GM13977 (cell line): ENCODE measurements at places on chromosomes 11 and 22.

DNA sequence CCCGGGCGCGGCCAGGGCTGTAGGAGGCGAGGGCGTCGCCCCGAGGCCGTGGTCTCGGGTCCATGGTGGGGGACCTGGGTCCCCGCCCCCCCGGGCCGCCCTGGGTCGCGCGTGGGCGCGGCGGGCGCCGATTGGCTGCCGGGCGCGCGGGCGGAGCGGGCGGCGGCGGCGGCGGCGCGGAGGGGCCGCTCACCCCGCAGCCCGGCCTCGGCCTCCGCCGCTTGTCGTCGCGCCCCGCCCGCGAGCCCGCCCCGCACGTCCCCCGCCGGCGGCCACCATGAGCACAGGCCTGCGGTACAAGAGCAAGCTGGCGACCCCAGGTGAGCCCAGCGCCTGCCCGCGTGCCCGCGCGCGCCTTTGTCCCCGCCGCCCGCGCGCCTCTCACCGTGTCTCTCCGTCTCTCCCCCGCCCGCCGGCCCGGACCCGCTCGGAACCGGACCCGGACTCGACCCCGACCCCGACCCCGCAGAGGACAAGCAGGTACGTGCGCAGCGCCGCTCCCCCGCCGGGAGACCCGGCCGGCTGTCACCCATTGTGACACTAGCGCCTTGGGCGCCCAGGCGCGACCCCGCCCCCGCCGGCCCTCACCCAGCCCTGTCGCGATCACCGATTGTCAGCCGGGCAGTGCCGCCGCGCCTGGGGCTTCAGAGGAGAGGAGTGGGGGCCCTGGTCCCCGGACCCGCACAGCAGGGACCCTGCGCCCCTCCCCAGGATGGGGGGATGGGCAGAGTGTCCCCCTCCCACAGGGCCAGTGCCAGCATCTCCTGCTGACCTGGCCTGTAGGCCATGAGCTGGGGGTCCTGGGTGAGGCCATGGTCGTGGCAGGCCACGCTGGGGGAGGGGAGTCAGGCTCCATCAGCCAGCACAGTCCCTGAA lies at the start of gene SEPTIN5:
Gene SEPTIN5 (plus strand): TSS at position 192 of the 876 bp plus-strand sequence. CDS start 86 bp downstream, at position 278.
- no peak for DNase-seq

DNA sequence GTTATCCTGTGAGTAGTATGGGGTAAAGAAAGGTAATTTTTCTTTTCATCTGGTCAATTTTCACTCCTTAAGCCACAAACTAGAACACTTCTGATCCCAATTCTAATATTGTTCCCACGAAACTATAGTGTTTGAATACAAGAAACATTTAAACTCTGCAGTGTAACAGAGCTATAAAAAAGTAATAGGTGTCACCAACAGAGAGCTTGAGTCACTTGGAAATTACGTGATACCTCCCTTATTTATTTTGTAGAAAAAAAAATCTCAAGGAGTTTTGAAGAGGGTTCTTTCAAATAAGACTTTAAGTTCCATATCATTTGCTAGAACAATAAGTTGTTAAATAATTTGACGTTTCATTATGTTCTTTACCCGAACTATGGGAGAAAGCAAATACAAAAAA lies 959.4 kb downstream of the JRKL start:
- no peak for DNase-seq

DNA sequence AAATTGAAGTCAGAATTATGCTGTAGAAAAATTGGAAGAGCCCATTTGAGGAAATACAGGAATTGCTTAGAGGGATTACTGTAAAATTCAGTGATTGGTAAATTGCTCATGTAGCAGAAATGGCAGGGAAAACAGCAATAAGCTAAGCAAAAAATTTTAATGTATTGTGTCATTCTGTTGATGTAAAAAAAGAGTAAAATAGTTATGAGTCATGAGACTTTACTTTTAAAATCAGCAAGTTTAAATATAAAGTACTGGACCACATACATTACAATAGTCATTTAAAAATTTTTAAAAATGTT lies 10.4 kb downstream of the PDHX start:
- DNase-seq, result no peak

DNA sequence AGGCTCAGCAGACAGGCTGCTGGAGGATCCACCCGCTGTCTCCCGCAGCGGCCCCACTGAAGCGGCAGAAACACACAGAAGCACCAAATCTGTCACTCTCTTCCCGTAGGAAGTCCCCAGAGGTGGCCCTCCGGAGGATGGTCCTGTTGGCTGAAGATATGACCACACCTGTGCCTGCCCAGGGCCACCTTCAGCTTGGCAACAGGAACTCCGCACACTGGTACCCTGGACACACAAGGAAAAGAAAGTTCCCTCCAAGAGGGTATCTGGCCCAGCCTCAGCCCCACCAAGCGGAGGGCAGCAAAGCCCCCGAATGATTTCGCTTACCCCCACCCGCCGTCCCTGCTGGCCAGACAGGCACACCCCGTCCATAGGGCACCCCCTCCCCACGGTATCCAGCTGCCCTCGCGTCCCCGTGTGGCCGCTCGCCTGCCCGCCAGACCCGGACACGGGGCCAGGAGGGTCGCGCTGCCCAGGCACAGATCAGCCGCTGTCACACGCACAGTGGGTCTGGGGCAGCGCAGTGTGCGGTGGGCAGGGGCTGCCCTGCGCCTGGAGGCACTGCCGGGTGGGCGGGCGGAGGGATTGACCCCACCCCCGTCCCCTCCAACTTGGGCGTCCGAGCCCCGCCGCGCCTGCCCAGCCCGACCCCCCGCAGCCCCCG lies 7.0 kb downstream of the RASSF7 start:
- no peak for DNase-seq

DNA sequence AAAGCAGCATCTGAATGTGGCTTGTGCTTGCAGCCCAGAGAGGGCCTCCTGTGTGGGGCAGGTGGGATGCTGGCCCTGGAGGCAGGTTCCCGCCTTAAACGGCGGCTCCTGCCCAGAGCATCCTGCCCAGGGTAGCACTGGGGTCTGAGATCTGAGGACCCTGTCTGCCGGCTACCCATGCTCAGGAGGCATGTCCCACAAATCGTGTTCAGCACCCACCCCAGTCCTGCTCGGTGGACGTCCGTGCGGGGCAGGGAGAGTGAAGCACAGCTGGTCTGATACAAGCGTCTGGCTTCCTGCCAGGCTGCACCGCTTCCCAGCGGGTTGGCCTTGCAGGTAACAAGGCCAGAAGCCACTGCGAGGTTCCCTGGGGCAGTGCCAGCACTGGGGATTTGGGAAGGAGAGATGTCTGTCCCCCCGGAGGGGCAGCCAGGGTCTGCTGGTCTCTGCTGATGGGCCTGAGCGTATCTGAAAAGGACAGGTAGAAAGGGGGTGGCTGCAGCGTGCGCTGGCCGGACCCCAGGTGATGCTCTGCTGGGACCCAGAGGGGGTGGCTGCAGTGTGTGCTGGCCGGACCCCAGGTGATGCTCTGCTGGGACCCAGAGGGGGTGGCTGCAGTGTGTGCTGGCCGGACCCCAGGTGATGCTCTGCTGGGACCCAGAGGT lies 3.6 kb downstream of the TRABD start:
- DNase-seq, result no peak

DNA sequence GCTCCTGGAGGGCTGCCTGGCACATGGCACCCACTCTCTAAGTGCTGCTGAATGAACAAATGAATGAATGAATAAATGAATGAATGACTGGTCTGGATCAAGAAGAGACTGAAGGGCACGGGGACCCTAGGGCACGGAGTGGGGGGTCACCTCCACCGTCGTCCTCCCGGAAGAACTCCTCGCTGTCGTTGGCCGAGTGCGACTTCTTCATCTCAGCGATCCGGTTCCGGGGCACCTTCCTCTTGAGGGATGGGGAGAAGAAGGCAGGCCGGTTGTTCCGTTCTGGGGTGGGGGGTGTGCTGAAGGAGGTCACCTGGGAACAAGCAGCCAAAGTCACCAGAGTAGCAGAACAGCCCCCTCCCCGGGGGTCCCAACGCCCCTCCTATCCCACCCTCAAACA lies 36.0 kb downstream of the NUP50 start:
- DNase-seq, result no peak

DNA sequence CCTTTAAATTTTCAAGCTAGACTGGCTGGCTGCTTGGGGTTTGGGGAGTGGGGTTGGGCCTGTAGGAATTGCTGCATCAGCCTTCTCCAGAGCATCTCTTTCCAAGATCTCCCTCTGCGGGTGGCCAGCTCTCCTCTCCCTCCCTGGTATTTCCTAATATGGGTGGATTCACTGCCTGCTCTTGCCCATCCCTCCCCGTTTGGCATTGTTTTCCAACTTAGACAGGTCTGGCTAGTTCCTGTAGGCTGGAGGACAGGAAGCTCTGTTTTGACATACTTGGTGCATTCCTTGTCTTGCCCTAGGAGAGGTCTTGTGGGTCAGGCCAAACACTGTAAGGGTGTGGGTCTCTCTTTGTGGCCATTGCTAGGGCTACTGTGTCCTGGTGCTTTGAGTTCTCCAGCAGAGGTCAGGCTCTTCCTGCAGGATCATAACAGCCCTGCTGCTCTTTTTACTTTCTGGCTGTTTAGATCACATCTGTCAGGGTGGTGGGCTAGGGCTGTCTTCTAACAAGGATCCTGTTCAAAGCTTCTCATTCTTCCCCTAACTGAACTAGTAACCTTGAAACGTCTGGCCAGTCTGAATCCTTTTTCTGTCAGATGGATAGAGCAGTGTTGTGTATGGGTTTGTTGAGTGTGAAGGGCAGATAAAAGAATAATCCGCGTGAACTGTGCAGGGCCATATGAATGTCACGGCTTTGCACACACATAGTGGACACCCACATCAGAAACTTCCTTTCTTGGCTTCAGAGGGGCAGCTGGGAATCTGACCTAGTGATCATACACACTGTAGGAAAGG lies 18.3 kb upstream of the MICALL1 start:
- no peak for DNase-seq

GRCh38 chr11:45343444-45343843 lies 57.3 kb upstream of the SYT13 start:
- DNase-seq, result no peak

DNA sequence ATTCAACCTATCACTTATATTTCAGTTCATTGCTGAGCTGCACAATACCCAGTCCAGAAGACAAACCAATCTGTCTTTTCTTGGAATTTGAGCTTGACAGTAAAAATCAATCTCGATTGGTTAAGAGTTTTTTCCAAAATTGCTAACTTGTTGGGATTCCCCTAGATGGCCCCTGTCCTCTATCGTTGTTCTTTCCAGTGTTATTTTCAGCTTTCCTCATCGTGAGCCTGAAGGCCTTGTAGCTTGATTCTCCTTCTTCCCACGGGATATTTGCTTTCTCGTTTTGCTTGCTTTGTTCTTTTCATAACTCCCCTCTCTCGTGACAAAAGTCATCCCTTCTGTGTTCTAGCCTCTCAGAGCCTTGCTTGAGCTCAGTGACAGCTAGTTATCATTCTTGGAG lies 3.1 kb downstream of the OR8B8 start:
- DNase-seq, result no peak

DNA sequence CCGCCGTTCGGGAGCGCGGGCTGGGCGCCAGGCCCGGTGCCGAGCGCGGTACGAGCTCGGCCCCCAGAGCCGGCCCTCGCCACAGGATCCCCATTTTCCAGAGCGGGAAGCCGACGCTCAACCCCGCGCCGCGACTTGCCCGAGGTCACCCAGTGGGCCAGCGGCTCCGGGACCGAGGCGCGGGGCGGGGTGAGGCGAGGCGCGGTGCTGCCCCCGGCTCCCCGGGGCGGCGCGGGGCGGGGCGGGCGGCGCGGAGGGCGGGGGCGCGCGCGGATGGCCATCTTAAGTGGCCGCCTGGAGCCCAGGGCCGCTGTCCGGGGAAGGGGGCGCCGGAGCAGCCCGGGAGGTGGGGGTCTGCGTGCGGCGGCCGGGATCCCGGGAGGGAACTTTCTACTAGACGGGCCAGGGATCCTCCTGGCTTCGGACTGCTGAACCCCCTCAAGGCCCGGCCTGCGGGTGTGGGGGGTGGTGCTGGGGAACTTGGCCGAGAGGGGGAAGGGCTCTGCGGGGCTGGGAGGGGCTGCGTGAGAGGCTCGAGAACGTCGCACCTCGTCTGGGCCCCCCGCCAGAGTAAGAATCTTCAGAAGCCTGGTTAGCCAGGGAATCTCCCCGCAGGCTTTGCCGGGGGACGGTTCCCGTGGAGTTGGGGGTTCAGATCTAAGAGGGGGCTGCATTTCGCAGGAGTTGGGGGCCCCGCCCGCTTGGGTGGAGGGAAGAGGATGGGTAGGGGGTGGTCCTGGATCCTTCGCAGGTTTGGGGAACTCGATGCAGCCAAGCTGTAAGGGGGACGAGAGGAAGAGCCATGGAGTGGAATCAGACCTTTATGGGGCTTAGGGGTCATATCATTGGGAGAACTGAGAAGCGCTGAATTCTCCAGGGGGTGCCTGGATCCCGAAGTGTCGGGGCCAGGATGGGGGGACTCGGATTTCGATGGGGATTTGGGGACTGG lies 678 bp upstream of the INPPL1 start:
- peak; percentile 74 for DNase-seq

- peak; percentile 81 for DNase-seq
Measured at GRCh38 chr11:72684236-72684912, 10.2 kb upstream of the PDE2A start.

- no peak for DNase-seq
Measured at GRCh38 chr11:36454551-36454940, 55.5 kb downstream of the TRAF6 start.

- DNase-seq, result no peak
Measured at GRCh38 chr11:60993615-60994014, 22.1 kb downstream of the CD6 start.

- no peak for DNase-seq
Measured at GRCh38 chr11:130813196-130813595, 103.1 kb downstream of the SNX19 start.
